ELF-1 (cell line): ENCODE measurements at places on chromosomes 11 and 22.

DNA sequence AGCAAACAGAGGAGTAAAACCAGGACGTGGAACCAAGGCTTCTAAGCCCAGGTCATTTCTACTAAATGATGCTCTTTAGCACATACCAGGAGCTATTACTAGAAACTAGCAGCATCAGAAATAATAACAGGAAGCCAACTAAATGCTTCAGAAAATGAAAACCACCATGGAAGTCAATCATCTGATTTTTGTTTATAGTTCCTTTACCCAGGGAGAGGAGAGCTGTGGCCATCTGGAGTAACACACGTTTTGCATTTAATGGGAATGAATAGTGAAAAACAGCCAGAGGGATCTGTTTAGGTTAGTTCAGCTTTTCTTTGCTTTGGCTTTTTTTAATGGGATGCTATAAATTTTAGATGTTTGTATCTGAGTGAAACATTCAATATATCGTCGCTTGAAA is 250.7 kb upstream of the ARHGAP20 start:
- DNase-seq, result no peak

DNA sequence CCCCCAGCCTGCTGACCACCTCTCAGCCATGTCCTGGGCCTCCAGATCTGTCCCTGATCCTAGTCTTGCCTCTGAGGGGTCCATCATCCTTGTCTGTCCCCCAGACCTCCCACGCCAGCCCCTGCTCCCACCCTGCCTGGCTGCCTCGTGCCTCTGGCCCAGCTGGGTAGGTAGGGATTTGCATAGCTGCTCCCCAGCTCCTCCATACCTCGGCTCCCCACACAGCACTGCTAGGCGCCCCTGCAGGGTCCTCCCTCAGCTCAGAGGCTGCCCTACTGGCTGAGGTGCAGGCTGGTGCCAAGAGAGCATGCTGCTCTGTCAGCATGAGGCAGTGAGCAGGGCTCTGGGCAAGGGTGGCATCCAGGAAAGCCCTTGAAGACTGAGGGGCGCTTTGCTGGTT is 47.7 kb downstream of the NFAM1 start:
- DNase-seq, result no peak

- DNase-seq, result no peak
Measured at GRCh38 chr11:3822312-3822711, 14.0 kb downstream of the PGAP2 start.

GRCh38 chr11:2376751-2377451 is at the start of gene CD81:
TSS of gene CD81 (plus strand) at chr11:2377310. CDS start at chr11:2377550, 240 bp downstream.
- DNase-seq, result no peak

DNA sequence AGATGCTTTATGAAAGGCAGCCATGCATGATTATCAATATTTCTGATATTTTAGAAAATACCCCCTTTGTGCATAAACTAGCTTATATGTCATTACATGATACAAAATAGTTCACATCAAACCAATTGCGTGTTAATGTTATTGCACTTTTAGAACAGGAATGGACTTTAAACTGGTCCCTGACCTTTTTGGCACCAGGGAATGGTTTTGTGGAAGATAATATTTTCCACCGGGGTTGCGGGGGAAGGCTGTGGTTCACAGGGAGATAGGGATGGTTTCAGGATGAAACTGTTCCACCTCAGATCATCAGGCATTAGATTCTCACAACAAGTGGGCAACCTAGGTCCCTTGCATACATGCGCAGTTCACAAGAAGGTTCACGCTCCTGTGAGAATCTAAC is 16.5 kb upstream of the LGR4 start:
- DNase-seq, result no peak

- DNase-seq, result no peak
Measured at GRCh38 chr11:30155428-30155827, 75.4 kb upstream of the FSHB start.

- DNase-seq, result peak; percentile 24
Measured at GRCh38 chr22:37336579-37336978, 54.3 kb downstream of the CYTH4 start.

GRCh38 chr11:10784232-10785145 is 24.2 kb downstream of the EIF4G2 start:
- DNase-seq, result peak; percentile 42

DNA sequence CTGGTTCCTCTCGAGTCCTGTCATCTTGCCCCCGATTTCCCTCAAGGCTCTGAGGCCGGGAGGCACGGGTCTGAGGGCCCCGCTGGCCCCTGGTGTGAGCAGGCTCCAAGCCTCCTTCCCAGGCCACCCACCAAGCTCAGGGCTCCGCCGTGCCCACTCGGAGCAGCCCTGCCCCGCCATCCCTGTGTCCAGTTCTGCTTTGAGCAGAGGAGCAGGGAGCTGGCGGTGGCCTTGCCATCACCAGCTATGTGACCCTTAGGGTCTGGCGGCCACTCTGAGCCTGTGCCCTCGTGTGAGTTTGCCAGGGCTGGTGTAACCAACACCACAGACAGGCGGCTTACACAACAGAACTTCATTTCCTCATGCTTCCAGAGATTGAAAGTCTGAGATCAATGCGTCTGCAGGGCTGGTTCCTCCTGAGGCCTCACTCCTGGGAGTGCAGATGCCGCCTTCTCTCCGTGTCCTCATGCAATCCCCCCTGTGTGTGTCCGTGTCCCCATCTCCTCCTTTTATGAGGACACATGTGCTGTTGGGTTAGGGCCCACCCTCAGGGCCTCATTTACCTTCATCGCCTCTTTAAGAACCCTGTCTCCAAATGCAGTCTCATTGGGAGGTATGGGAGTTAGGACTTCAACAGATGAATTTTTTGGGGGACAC is 36.5 kb upstream of the CELSR1 start:
- DNase-seq, result no peak

DNA sequence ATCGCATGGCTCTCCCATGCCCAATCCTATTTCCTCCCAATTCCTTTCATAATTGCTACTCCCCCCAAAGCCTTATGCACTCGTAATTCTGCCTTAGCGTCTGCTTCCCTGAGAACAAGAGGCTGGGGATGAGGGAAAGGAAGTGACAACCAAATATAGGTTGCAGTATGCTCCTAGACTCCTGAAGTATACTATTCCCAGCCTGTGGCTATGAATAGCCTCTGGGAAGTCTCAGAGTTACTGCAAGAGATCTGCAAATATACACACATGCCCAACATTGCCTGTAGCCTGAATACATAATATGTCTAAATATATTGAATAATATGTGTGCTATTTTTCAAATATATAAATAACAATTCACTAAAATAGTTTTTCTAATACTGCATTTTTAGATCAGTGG is 96.1 kb upstream of the CD44 start:
- DNase-seq, result no peak

DNA sequence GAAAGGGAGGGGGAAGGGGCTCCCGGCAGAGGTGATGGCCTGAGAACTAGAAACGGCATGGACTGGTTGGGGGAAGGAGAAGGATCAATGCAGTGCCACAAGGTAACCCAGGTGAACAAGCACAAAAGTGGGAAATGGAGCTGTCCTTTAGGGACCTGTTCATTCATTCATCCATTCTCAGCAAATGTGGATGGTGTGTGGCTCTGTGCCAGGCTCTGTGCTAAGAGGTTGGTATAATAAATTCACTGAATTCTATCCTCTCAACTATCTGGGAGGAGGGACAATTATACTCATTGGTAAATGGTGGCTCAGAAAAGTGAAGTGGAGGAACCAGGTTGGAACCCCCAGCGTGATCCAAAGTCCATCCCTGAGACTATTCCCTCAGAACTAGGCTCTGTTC is 18.6 kb upstream of the ARAP1 start:
- no peak for DNase-seq

GRCh38 chr11:83115551-83115950 is 41.4 kb upstream of the PCF11 start:
- DNase-seq, result peak; percentile 45

GRCh38 chr22:26898946-26899605 is 241.7 kb downstream of the MIAT start:
- no peak for DNase-seq

DNA sequence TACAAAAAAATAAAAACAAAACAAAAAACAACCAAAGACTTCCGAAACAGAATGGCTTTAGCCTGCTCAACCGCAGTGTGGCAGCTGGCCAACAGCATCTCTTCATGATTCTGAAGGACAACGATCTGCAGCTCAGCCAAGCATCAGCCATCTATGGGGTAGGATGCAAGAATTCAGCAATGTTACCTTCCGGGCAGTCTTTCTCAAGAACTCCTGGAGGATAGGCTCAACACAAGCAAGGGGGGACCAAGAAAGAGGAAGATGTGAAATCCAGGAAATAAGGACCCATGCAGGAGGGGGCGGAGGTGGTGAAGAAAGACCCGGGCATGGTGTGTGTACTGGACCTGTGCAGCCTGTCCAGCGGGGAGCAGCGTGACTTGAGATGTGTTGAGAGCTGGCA is 3.5 kb upstream of the TSPO start:
- no peak for DNase-seq

GRCh38 chr11:69868006-69868810 is 49.0 kb upstream of the FGF3 start:
- no peak for DNase-seq

- DNase-seq, result peak; percentile 39
Measured at GRCh38 chr11:113528982-113529381, 53.8 kb upstream of the DRD2 start.
